ENCODE measurements at places on chromosomes 1 and 21.

- H3K27me3 ChIP-seq: no peaks in the 10 kb centered on the region
- no peaks in the 10 kb centered on the region for H3K4me1 ChIP-seq
- no peak for DNase-seq
Measured at GRCh38 chr1:55478742-55479141, 263.6 kb upstream of the USP24 start.

- H3K36me3 ChIP-seq: no peaks in the 10 kb centered on the region
- no peak overlapping the region for H3K27ac ChIP-seq
- no peak overlapping the region for H3K4me3 ChIP-seq
- DNase-seq: no peak
- H3K27me3 ChIP-seq: no peaks in the 10 kb centered on the region
Measured at GRCh38 chr1:220918285-220918951, 39.2 kb downstream of the HLX start.

GRCh38 chr21:31225713-31226112 is 118.3 kb downstream of the TIAM1 start:
- H3K4me1 ChIP-seq: no peaks in the 10 kb centered on the region
- H3K4me3 ChIP-seq: no peak overlapping the region
- H3K27ac ChIP-seq: no peak overlapping the region
- H3K27me3 ChIP-seq: no peaks in the 10 kb centered on the region

DNA sequence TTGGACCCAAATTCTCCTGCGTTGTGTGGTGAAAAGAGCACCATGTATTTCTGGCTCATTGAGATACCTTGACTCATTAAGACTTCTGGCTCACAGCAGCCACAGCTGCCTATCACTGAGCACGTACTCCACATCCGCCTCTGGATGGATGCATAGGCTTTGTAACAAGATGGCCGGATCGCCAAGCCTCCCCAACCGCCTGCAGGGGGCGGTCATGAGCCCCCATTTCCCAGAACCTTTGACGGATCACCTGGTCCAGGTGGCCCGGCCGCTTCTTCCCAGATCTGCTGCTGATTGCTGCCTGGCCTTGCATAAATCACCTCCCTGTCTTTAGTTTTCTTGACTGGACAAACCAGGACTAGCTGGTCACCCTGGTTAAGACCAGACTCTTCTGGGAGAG is 156.5 kb upstream of the KLHDC7A start:
- no peaks in the 10 kb centered on the region for H3K36me3 ChIP-seq
- H3K4me3 ChIP-seq: no peak overlapping the region
- no peak for DNase-seq
- peaks cover 8% of the 10 kb centered on the region for H3K27me3 ChIP-seq

- H3K27me3 ChIP-seq: no peaks in the 10 kb centered on the region
- no peak overlapping the region for H3K4me3 ChIP-seq
- no peak overlapping the region for H3K27ac ChIP-seq
- H3K36me3 ChIP-seq: peaks cover 2% of the 10 kb centered on the region
- no peaks in the 10 kb centered on the region for H3K4me1 ChIP-seq
- DNase-seq: no peak
Measured at GRCh38 chr1:169812131-169812530, 17.4 kb upstream of the METTL18 start.

DNA sequence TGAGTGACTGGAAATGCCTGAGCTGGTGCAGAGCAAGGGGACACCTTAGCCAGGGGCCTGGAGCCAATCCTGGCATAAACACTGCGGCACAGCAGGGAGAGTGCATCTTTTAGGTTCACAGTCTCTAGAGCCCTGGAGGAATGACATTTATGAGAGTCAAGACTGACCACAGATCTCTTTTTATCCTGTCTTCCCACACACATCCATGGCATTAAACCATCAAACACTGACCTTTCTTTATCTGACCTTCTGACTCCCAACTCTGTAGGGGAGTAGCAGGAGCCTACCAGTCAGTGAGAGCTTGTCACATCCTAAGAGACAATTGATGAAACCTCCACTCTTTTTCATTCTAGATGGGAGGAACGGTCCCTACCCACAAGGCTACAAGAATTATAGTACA is 7.9 kb downstream of the CD34 start:
- H3K27me3 ChIP-seq: no peaks in the 10 kb centered on the region
- H3K27ac ChIP-seq: no peak overlapping the region
- no peak overlapping the region for H3K4me3 ChIP-seq
- H3K4me1 ChIP-seq: no peaks in the 10 kb centered on the region

- H3K4me1 ChIP-seq: no peaks in the 10 kb centered on the region
- no peak for DNase-seq
- H3K27ac ChIP-seq: no peak overlapping the region
- H3K4me3 ChIP-seq: no peak overlapping the region
- no peaks in the 10 kb centered on the region for H3K27me3 ChIP-seq
Measured at GRCh38 chr1:213032651-213033050, 17.0 kb upstream of the ANGEL2 start.

Measured in Panc1 (cell line).